ENCODE measurements at places on chromosomes 2 and 18.

- no peak for DNase-seq
Observed at GRCh38 chr2:48711343-48711742, 44.2 kb downstream of the LHCGR start.

- no peak for DNase-seq
Observed at GRCh38 chr2:134445985-134446382, 192.1 kb downstream of the MGAT5 start.

- DNase-seq, result no peak
Observed at GRCh38 chr18:24491927-24492834, 31.7 kb downstream of the HRH4 start.

DNA sequence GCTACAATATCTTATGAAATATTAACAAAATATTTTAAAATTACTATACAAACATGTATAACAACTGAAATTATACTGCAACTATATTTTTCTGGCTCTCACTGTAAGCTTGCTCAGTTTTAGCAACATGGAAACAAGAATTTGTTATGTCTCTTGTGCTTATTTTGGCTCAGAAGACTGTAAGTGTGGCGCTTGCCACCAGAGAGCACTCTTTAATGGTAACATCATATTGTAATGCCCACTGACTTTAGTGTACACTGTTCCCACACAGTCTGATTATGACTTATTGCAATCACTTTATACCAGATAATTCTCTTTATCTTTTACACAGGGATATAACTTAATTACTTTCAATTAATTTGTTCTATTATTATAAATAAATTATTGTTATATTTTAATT lies 1500.6 kb upstream of the TMEFF2 start:
- no peak for DNase-seq

GRCh38 chr18:76056471-76057110 lies 438.5 kb downstream of the ZNF516 start:
- no peak for DNase-seq

GRCh38 chr2:167925758-167926157 lies 321.6 kb downstream of the STK39 start:
- DNase-seq, result peak; percentile 69

- no peak for DNase-seq
Observed at GRCh38 chr2:42117923-42118753, 51.0 kb upstream of the EML4 start.

GRCh38 chr2:219362524-219363164 lies 25.1 kb downstream of the DNPEP start:
- DNase-seq, result no peak

GRCh38 chr2:214264171-214264570 lies 146.7 kb upstream of the VWC2L start:
- DNase-seq, result no peak

- DNase-seq, result no peak
Observed at GRCh38 chr2:181312515-181312927, 144.7 kb upstream of the ITGA4 start.

DNA sequence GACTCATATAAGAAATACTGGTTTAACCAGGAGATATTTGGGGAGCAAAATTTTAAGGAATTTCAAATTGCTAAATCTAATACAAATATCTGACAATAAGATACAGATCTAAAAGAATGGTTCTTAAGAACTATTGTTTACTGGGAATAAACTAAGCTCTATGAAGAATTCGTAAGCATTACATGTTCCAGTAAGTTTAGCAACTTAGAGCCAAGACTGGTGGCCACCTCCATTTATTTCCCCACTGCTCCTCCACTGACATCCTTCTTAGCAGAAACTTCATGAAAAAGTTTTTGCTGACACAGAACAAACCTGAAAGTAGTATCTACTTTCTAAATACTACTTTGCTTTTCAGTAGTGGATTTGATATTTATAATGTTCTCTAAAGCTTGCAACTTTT lies 83.0 kb downstream of the ACSL3 start:
- DNase-seq, result no peak

- peak; percentile 74 for DNase-seq
Observed at GRCh38 chr2:74915743-74916142, 42.7 kb upstream of the POLE4 start.

DNA sequence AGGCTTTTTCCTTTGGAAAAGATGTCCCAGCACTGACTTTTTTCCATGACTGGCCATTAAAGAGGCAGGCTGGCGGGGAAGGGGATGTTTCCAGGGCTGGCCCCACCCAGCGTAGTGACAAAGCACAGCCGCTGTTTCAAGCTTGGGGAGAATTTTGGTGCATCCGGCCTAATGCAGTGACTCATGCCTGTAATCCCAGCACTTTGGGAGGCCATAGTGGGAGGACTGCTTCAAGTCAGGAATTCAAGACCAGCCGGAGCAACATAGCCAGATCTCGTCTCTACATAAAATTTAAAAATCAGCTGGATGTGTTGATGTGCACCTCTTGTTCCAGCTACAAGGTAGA lies 78.0 kb upstream of the SH3BP4 start:
- DNase-seq, result no peak

GRCh38 chr2:203379156-203379555 lies 51.0 kb downstream of the ABI2 start:
- no peak for DNase-seq

- no peak for DNase-seq
Observed at GRCh38 chr2:177886824-177887223, 185.8 kb downstream of the PDE11A start.

DNA sequence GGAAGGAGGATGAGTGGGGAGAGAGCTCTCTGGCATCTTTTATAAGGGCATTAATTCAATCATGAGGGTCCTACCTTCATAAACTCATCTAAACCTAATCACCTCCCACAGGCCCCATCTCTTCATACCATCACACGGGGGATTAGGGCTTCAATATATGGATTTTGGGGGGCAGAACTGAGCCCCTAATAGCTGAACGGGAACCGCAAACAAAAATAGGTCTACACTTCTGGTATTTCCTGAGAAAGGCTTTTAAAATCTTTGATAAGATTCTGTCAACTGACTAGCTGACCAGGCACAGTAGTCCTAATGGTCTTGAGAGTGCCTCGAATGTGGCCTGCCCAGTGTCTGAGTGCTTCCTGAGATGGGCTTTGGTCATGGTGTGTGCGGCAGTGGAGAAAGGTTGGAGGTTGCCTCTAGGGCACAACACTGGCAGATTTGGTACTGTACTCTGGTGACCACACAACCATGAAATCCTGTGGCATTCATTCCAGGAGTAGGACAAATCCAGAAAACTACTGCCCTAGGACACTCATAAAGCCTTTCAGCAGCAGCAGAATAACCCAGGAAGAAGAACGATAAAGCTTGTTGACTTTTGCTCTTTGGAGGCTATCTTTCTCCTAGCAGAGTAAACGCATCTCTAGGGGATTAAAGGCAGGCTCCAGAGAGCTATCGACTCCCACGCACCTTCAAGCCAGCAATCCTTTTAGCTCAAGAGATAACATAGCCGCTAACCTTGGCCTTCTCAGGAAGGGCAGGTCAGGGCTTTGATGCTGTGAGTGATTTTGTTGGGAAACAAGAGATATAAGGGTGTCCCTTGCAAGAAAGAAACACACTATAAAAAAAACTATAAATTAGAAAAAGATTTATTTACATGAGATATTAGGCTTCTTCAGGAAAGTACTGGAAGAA lies 12.3 kb upstream of the APOB start:
- no peak for DNase-seq

DNA sequence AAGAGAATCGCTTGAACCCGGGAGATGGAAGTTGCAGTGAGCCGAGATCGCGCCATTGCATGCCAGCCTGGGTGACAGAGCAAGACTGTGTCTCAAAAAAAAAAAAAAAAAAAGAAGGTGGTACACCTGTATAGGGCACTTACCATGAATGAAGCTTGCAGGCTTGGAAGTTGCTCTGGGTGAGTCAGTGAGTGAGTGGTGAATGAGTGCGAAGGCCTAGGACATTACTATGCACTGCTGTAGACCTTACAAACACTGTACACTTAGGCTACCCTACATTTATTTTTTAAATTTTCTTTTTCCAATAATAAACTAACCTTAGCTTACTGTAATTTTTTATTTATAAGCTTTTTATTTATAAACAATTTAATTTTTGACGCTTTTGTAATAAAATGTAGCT lies 78.4 kb upstream of the ATG16L1 start:
- no peak for DNase-seq

DNA sequence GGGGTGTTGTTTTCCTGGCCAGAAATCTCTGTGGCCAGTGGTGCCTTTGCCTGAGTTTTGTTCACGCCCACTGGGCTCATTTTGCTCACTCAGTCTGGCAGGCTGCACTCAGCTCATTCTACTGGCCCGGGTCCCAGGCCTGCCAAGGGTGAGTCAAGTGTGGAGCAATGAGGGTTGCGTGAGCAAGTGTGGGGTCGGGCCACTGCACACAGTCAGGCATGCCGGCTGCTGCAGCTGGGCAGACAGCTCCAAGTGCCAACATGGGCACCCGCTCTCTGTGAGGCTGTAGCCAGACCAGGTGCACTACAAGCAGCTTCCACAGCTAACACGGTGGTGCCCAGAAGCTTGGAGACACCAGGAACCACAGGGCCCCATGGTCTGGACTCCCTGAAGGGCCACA lies 801.1 kb upstream of the RAB6C start:
- no peak for DNase-seq

- DNase-seq, result no peak
Observed at GRCh38 chr18:77052983-77053309, 79.6 kb downstream of the MBP start.

DNA sequence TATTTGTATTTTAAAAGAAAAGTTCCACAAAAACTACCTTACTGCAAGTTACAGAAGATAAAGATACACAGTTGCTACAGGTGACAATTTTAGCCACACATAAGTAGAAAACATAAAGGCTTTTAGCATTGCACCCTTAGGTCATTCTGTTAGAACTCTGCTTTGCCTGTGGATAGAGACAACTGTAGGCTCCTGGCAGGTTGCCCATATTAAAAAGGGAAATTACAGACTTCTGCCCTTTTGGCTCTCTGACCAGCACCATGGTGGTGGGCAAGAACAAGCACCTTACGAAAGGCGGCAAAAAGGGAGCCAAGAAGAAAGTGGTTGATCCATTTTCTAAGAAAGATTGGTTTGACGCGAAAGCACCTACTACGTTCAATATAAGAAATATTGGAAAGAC lies 223.3 kb downstream of the MC4R start:
- no peak for DNase-seq

DNA sequence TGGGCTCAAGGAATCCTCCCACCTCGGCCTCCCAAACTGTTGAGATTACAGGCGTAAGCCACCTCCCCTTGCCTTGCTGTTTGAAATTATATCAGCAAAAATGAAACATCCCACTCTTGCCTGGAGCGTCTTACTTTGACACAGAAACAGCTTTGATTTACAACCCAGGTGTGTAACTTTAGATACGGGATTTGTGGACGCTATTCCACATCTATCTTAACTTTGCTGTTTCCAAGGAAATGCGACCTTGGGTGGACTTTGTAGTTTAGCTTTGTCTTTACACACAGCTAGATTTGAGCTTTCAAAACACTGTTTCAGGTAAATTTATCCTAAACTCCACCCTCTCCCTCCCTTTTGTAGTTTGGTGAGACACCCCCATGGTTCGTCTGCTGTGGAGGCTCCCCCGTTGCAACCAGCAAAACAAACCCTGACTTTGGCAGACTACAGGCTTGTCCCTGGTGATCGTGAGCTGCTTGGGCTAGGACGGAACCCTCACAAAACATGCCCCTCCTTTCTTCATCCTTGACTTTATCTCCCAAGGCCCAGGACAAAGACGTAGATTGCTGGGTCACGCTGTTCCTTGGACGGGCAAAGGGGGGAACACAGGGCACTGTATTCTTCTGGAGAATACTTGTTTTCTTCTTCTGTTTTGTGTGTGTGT lies 5.5 kb upstream of the MSH6 start:
- DNase-seq, result no peak

DNA sequence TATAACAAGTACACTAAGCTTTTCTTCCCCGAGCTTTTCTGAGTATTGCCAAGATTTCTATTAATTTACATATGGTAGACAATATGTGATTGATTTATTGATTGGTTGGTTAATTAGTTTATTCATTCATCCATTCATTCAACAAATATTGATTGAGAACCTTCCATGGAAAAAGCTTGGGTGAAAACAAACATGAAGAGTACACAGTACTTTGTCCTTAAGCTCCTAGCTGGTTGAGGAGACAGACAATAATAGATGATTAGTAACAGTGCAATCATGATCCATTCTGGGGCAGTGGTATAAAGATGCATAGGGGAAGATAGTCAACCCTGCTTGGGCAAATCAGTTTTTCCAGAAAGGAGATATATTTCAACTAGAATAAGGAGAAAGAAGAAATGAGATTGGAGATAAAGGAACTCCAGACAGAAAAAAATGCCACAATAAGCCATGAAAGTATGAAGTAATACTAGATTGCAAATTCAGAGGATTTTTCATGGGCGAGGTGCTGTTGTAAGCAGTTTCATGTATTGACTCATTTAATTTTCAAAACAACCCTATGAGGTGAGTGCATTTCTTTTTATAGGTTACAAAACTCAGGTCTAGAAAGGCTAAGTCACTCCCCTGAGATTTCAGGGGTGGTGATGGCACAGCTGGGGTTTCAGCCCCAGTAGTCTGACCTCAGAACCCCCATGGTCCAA lies 129.5 kb downstream of the RND3 start:
- DNase-seq, result no peak

- no peak for DNase-seq
Observed at GRCh38 chr2:111050701-111051376, 69.9 kb upstream of the BCL2L11 start.

DNA sequence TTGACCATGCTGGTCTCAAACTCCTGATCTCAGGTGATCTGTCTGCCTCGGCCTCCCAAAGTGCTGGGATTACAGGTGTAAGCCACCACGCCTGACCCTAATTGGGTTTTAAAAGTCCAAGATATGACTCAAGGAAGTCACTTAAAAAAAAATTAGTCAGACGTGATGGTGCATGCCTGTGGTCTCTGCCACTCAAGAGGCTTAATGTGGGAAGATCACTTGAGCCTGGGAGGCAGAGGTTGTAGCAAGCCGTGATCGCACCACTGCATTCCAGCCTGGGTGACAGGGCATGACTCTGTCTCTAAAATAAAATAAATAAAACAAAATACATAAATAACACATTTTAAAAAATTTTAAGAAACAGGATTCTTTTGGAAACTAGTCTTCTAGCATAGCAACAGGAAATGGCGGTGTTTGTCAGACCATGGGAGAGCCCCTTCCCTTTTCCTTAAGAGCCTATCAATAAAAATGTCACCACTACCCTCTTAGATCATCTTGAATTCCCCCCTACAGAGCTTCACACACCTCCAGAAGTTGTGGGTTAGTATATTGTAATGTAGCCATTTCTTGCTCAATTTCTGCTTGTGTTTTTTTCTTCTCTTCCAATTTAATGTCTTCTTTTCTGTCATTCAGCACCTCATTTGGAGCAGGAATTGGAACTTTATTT lies 20.1 kb downstream of the SFT2D3 start:
- DNase-seq, result no peak

GRCh38 chr2:111688482-111688881 lies 195.5 kb downstream of the ANAPC1 start:
- no peak for DNase-seq

DNA sequence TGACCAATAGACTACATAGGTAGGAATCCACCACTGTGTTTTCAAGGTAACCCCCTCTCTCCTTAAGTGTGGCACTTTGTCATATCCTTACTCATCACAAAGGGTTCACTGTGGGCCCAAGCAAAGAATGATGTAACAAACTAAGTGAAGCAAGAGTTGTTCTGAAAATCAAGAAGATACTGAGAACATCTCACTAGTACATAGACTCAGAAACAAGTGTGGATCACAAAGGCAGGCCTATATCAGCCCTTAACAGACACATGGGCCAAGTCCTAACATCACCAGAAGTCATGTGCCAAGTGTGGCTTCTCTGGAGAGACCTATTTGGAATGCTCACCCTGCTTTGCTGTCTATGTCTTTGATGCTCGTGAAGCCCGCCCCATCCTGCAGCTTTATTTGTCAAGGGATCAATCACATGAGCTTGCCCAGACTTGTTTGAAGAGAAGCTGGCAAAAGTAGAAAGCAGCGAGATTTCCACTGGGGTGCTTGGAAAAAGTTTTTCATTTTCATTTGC lies 131.2 kb upstream of the TTC39C start:
- no peak for DNase-seq

Measured in foreskin melanocyte (primary cell).